HAP-1 (cell line): ENCODE measurements at places on chromosomes 6 and 20.

DNA sequence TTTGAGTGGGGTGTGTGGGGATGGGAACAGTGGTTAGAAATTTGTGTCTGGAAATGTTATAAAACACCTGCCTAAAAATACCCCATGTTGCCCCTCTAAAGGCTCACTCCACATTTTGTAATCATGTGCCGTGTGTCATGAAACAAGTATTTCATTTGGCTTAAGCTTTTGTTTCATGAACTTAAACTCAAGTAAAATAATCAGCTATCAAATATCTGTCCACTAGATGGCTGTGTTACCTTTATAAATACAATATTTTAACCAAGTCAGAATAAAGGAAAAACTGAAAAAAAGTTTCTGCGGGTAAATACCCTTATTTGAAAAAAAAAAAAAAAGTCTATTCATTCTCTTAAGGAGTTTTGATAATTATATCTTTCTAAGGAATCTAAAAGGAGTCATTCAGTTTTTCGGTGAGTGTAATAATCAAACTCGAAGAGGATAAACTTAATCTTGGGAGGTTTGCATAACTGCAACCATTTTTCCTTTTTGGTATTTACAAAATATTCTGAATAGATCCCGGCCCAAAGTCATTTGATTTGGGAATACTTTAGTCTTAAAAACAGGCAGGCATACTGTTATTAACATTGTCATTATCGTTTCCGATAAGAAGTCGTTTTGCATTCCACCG is 29.9 kb upstream of the MTRF1L start:
- DNase-seq = no peak

GRCh38 chr6:4606821-4607704 is 169.1 kb upstream of the CDYL start:
- no peak for DNase-seq

GRCh38 chr6:33147807-33148666 is 44.2 kb downstream of the COL11A2 start:
- peak; percentile 38 for DNase-seq

GRCh38 chr6:41427642-41428335 is 92.4 kb downstream of the NCR2 start:
- peak; percentile 47 for DNase-seq

- no peak for DNase-seq
Observed at GRCh38 chr20:63579017-63579694, 5.1 kb upstream of the HELZ2 start.

- no peak for DNase-seq
Observed at GRCh38 chr6:10453596-10453995, 38.7 kb upstream of the TFAP2A start.

DNA sequence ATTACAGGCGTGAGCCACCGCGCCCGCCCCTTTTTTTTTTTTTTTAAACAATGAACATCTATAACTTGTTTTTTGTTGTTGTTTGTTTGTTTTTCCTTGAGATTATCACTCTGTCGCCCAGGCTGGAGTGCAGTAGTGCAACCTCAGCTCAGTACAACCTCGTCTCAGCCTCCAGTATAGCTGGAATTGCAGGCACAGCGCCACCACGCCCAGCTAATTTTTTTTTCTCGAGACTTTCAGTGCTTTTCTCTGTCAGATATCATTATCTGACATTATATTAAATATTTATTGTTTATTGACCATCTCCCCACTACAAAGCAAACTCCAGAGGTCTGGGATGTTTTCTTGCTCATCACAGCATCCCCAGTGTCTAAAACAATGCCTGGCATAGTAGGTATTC is 2.3 kb upstream of the DLK2 start:
- DNase-seq = no peak

DNA sequence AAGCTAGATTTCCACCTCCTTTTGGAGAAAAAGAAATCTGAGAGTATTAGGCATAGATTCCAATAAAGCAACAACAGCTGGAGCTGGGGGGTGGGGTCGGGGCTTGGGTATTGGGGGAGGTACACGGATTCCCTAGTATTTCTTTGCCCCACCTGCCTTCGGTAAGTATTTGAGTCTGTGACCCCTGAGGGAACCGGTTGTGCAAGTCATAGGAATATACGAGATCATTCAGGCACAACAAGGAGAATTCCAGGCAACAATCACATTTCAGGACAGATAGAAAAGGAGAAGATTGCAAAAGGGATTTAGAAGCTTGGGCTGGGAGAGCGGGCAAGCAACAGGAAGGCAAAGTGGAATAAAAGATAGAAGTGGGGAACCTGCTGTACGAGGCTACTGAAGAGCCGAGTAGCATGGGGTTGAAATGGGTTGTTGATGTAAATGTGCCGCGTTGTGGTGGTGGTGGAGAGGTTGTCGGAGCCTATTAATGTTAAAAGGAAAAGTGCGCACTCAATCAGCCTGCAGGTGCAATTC is 148.9 kb downstream of the BCAS1 start:
- no peak for DNase-seq

- no peak for DNase-seq
Observed at GRCh38 chr6:49548613-49549304, 1.7 kb upstream of the C6orf141 start.

- DNase-seq = no peak
Observed at GRCh38 chr6:158751921-158752320, 67.2 kb downstream of the EZR start.

- DNase-seq = no peak
Observed at GRCh38 chr6:28867086-28867409, 56.7 kb downstream of the TRIM27 start.

- DNase-seq = no peak
Observed at GRCh38 chr6:16688984-16689636, 72.2 kb downstream of the ATXN1 start.

GRCh38 chr6:27601668-27602254 is 128.9 kb upstream of the ZNF184 start:
- DNase-seq = no peak

DNA sequence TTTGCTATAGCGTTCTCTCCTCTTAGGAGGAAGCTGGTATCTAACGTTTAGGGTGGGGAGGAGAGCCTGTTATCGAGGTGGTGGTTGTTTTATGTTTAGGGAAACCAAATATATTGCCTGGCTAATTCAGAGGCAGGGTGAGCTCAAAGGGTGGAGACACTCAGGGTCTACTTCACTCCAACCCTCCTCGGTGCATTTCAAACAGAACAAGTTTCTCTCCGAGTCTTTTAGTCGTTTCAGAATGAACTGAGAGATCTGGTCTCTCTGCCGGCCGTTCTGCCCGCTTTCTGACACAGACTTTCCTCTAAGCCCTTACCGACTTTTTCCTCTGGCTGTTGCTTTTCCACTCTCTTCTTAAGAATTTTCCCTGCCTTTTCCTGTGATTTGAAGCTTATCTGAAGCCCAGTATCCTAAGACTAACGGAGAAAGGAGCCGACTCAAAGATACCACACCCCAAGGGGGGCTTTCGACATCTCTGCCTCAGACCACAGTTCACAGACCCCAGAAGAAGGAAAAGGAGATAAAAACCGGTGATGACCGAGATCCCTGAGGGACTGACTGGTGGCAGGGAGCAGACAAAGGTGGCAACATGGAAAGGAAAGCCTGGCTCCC is 865 bp downstream of the STK38 start:
- DNase-seq = peak; percentile 35

DNA sequence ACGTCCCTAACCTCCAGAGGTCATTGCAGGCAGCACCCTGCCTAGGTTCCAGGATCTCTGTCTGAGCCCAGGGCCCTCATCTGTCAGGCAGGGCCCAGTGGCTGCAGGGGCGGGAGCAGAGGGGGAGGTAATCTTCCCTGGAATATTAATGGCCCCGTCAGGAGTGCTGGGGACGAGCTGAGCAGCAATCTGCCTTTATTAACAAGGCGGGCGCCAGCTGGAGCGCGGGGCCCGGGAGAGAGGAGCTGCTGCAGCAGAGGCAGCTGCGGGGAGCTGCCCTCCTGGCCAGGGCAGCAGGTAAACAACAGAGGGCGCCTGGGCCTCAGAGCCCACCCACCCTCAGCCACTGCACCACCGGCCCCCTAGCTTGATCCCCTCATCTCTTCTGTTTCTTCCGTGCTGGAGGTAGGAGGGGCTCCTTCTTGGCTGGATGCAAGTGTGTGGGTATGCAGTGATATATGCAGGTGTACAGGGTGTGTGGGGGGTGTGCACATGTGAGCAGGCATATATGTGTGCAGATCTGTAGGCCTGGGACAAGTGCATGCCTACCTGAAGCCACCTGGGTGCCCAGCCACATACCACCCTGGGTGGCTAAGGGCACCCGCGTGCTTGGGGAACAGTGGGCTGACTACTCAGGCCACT is 131.8 kb upstream of the MLN start:
- DNase-seq = no peak
